ENCODE measurements at places on chromosomes 12 and 14. TPM values are rescaled to one million over a fixed set of nuclear protein-coding genes. Genes with fewer than 3 reads are reported as not detected.

The SLC24A4 gene
- 0.05 TPM for total RNA-seq

DNA sequence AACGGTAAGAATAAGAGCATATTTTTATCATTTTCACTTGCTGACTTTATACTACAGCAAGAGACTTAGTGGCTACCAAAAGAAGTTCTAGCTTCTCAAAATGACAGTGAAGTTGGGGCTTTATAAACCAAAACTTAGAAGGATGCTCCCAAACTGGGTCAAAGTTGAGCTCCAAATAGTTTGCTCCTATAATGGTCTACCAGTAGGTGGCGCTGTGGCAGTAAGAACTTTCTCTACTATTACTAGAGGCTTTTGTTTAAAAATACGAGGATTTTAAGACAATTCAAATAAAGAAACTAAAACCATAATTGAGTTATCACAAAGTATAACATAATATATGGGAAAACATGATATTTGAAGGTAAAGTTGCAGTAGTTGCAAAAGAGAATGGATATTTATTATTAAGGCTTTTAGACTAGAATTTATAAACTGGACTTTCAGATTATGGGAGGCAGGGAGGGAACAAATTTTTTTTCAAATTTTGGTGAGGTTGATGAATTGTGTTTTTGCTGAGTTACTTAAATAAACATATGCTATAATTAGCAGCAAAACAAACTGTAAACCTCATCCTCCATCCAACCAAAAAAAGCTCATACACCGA, 75.0 kb downstream of the TGFB3 start:
- DNase-seq, result peak; percentile 82
- H3K36me3 ChIP-seq, result no peaks in the 10 kb centered on the region
- no peaks in the 10 kb centered on the region for H3K4me1 ChIP-seq
- no peak overlapping the region for H3K4me3 ChIP-seq
- no peak overlapping the region for H3K27ac ChIP-seq

GRCh38 chr12:123233505-123234308, 471 bp downstream of the MTRFR start:
- H3K27ac ChIP-seq, result peak overlapping the region; percentile 97
- H3K4me1 ChIP-seq, result peaks cover 66% of the 10 kb centered on the region
- peak overlapping the region; percentile 97 for H3K4me3 ChIP-seq
- no peaks in the 10 kb centered on the region for H3K27me3 ChIP-seq
- peak; percentile 33 for DNase-seq

DNA sequence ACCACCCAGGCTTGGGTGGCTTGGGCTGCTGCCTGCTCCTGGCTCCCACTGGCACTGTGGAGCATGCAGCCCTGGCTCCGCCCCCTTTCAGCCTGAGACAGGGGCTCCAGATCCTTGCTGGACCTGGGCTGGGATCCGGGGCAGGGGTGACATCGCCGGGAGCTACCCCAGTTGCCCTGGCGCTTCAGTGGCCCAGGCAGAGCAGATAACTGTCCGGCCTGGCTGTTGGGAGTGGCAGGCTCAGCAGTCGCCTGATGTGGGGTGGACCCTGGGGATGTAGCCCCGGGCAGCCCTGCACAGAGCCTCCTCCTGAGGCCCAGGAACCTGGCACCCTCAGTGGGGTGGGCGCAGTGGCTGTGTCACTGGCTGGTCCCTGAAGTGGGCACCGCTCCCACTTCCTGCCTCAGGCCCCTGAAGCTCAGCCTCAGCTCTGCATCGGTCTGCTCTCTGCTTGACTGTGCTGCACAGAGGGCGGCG, 57.9 kb downstream of the FUT8 start:
- DNase-seq, result no peak
- no peak overlapping the region for H3K4me3 ChIP-seq
- H3K36me3 ChIP-seq, result peaks cover 43% of the 10 kb centered on the region
- H3K27me3 ChIP-seq, result no peaks in the 10 kb centered on the region
- no peak overlapping the region for H3K27ac ChIP-seq
- peaks cover 28% of the 10 kb centered on the region for H3K4me1 ChIP-seq

DNA sequence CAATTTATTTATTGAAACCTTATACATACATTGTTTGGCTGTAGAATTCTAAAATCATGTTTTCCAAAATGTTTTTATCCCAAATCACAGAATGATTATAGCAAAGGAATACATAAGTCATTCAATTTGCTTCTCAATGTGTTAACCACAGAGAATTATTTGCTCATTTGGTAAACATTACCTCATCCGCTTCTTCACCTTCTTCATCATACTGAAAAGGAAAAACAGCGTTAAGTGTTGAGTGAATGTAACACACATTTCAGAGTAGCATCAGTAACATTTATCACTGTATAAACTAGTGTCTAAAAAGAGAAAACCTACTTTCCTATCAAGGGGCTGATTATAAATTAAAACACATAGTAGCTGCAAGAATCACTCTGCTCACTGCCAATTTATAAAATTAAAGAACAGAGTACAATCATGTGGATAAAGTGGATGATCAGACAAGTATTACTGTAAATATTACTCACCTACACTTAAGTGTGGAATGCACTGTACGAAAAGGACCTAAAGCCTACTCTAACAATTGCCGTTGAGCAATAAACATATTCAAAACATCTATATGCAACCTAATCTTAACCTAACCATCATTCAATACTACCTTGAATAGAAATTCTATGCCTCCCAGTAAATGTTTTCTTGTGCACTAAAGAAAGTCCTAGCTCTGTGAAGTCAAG, 18.1 kb upstream of the PHLDA1 start:
- no peak overlapping the region for H3K4me3 ChIP-seq
- peaks cover 55% of the 10 kb centered on the region for H3K36me3 ChIP-seq
- H3K27ac ChIP-seq, result no peak overlapping the region
- H3K27me3 ChIP-seq, result no peaks in the 10 kb centered on the region
- no peak for DNase-seq

DNA sequence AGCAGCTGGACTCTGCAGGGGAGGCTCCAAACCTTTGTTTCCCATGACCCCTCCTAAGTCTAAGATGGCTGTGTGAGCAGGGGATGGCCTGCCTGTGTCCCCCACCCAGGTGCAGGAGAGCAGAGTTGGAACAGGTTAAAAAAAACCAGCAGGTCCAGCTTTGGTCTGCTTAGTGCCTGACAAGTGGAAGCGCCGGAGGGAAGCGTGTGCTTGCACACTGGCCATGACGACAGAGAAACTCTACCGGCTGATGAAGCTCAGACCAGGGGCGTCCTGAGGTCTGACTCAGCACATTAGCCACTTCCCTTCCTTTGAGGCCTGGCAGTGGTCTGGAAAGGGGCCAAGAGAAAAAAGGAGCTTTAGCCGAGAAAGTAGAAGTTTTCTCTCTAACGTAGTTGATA, 280.1 kb downstream of the VRK1 start:
- H3K36me3 ChIP-seq, result peaks cover 2% of the 10 kb centered on the region
- DNase-seq, result peak; percentile 51
- peak overlapping the region; percentile 8 for H3K27ac ChIP-seq

DNA sequence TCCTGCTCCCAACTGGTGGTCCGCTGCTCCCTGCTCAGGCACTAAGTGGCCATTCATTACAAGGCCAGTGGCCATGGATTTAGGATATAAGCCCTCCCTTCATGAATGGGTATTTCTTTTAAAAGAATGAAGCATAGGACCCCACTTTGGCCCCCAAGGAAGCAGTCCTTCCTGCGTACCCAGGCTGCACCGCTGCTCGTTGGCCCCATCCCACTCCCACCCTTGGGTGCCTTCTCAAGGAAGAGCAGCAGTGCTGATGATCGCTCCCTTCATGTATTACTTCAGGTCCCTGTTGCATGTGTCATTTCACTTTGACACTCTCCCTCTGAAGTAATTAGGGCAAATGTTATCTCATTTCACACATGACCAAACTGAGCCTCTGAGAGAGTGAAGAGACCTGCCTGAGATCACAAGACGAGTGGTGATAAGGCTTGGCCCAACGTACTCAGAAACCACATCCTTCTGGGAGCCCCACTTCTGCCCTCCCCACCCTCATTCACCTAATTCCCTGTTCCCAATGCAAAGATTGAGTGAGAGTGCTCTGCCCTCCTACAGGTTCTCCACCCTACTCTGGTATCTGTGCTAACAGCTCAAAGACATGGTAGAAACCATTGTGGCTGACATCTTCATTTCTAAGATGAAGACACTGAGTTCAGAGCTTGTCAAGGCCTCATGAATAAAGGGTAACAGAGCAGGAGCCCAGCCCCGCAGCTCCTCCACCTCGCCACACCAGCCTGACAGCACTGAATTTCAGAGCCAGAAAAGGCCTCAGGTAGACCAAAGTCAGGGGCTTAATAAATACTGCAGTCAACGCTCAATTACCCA, 10.3 kb upstream of the KRT2 start:
- no peak overlapping the region for H3K27ac ChIP-seq
- no peaks in the 10 kb centered on the region for H3K36me3 ChIP-seq
- peaks cover 8% of the 10 kb centered on the region for H3K4me1 ChIP-seq
- no peak overlapping the region for H3K4me3 ChIP-seq
- DNase-seq, result no peak

DNA sequence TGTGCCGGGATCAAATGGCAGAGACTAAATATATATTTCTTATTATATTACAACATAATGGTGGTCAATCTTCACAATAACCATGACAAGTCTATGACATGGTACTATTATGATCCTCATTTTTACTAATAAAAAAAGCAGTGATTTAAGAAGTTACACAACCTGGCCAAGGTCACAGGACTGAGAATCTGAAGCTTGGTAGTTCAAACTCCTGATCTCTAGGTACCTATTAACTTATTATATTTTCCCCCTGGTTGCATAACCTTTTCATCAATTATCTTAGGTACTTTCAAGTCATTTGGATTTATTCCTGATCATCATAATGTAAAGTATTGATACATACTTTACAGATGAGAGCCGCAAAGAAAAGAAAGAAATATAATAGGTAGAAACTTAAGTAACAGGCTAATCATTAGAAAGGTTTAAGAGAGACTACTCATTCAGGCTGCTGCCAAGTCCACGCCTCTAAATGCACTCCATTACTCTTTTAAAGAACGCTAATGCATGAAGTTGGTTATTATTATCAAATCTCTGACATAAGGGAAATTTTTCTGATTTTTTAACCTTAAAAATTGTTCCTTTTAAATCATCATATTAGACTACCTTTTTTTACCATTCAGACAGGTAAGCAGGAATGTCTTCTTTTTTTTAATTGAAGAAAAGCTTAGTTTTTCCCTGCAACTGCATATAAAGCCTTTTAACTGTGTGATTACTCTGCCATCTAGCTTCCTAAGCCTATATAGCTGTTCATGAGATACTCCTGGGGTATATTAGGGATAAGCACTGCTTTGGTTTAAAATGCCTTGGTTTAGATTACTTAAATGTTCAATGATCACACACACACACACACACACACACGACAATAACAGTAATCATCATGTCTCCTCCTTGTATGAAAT, 35.6 kb downstream of the RPS29 start:
- no peak overlapping the region for H3K27ac ChIP-seq
- H3K4me3 ChIP-seq, result no peak overlapping the region
- no peak for DNase-seq
- no peaks in the 10 kb centered on the region for H3K4me1 ChIP-seq

DNA sequence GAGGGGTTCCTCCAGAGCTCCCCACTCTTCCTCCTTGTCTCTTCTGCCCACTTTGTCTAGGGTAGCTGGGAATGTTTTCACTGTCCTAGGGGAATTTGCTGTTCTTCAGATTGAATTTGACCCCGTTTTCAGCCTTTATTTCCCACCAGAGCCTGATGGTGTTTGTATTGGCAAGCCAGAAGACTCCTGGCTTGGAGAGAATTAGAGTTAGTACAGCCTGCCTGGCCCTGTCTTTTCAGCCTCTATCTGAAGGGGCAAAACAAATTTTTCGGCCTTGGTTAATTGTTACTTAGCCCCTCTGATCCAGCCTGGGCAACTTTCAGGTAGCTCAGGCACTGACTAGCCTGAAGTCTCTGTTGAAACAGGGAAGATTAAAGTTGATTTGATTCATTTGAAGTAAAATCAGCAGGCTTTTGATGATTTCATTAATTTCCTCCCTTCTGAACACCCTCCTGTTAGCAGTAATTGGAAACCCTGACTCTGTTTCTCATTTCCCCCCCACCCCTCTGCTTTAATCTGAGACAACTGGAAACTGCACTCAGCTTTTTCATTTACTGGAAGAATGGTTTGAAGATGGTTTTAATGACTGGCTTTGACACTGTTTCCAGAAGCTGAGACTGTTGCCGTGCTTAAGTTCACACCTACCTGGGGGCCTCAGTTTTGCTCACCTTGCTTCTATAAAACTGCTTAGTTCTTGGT, 63.3 kb downstream of the SUSD6 start:
- peaks cover 26% of the 10 kb centered on the region for H3K36me3 ChIP-seq
- H3K27me3 ChIP-seq, result no peaks in the 10 kb centered on the region
- H3K27ac ChIP-seq, result peak overlapping the region; percentile 85
- peaks cover 72% of the 10 kb centered on the region for H3K4me1 ChIP-seq
- no peak overlapping the region for H3K4me3 ChIP-seq
- no peak for DNase-seq

GRCh38 chr12:76680940-76681339, 83.0 kb upstream of the ZDHHC17 start:
- no peaks in the 10 kb centered on the region for H3K27me3 ChIP-seq
- no peaks in the 10 kb centered on the region for H3K4me1 ChIP-seq
- H3K4me3 ChIP-seq, result no peak overlapping the region
- no peak overlapping the region for H3K27ac ChIP-seq
- H3K36me3 ChIP-seq, result no peaks in the 10 kb centered on the region

Data from activated CD8-positive, alpha-beta T cell treated with anti-CD3 and anti-CD28 coated beads, Interleukin-2, amount 10 ng/mL, durations not matched to agents 7 days and 5 days (primary cell).